Activated naive CD8-positive, alpha-beta T cell treated with anti-CD3 and anti-CD28 coated beads, Interleukin-2, amount 50 U/mL, for 24 hours (primary cell): ENCODE measurements at places on chromosomes 3 and 15.

GRCh38 chr3:194364652-194365434, 4.7 kb downstream of the LRRC15 start:
- no peak overlapping the region for H3K4me3 ChIP-seq
- H3K36me3 ChIP-seq, result no peaks in the 10 kb centered on the region
- H3K4me1 ChIP-seq, result no peaks in the 10 kb centered on the region
- no peak for DNase-seq
- H3K27ac ChIP-seq, result no peak overlapping the region

GRCh38 chr3:132723024-132723950, 1.1 kb upstream of the NPHP3 start:
- no peak for DNase-seq
- H3K27ac ChIP-seq, result peak overlapping the region; percentile 19
- H3K4me3 ChIP-seq, result peak overlapping the region; percentile 85
- peaks cover 3% of the 10 kb centered on the region for H3K27me3 ChIP-seq
- H3K4me1 ChIP-seq, result peaks cover 38% of the 10 kb centered on the region
- H3K36me3 ChIP-seq, result peaks cover 9% of the 10 kb centered on the region

DNA sequence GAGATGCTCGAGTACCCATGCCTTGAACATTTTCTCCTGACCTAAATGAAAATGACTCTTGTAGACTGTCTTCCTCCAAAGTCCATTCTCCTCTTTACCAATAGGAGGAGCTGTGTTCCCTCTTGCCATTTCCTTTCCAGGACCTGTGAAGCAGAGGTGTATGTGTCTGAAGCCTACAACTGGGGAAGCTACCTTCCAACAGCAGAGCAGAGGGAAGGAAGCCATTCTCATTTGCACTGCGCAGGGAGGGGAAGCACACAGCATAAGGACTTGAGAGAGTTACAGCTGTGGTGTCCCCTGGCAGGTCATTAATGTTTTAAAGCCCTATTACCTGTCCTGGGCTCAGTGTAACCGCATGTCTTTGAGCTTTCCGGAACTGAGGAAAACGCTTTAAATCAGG, 38.7 kb downstream of the HSPBAP1 start:
- no peak for DNase-seq
- peaks cover 12% of the 10 kb centered on the region for H3K36me3 ChIP-seq
- no peak overlapping the region for H3K4me3 ChIP-seq
- no peaks in the 10 kb centered on the region for H3K4me1 ChIP-seq

DNA sequence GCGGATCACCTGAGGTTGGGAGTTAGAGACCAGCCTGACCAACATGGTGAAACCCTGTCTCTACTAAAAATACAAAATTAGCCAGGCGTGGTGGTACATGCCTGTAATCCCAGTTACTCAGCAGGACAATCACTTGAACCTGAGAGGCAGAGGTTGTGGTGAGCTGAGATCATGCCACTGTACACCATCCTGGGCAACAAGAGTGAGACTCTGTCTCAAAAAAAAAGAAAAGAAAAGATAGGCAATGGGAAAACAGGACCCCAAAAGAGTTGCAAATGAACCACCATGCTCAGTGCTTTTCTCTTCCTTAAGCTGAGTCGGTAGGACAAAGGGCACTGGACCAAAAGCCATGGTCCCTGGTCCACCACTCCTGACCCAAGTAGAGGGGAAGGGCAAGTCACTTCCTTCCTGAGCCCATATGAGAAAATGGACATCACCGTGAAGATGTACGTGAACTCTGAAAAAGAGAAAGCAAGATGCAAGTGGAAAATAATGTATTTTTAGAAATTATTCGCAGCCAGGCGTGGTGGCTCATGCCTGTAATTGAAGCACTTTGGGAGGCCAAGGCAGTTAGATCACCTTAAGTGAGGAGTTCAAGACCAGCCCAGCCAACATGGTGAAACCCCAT, 2.6 kb downstream of the ITGB5 start:
- H3K4me1 ChIP-seq, result peaks cover 8% of the 10 kb centered on the region
- no peak overlapping the region for H3K4me3 ChIP-seq

- no peak overlapping the region for H3K4me3 ChIP-seq
- H3K27ac ChIP-seq, result no peak overlapping the region
- H3K36me3 ChIP-seq, result no peaks in the 10 kb centered on the region
- peaks cover 4% of the 10 kb centered on the region for H3K4me1 ChIP-seq
Observed at GRCh38 chr3:113231827-113232253, 20.5 kb downstream of the BOC start.

- no peak overlapping the region for H3K27ac ChIP-seq
- no peak for DNase-seq
- H3K27me3 ChIP-seq, result no peaks in the 10 kb centered on the region
- H3K4me1 ChIP-seq, result no peaks in the 10 kb centered on the region
- H3K4me3 ChIP-seq, result no peak overlapping the region
- no peaks in the 10 kb centered on the region for H3K36me3 ChIP-seq
Observed at GRCh38 chr15:90287101-90287500, 21.6 kb downstream of the NGRN start.

- no peak overlapping the region for H3K27ac ChIP-seq
- no peak overlapping the region for H3K4me3 ChIP-seq
- no peaks in the 10 kb centered on the region for H3K27me3 ChIP-seq
- H3K36me3 ChIP-seq, result no peaks in the 10 kb centered on the region
Observed at GRCh38 chr15:78763796-78764241, 47.4 kb downstream of the ADAMTS7 start.

- H3K36me3 ChIP-seq, result no peaks in the 10 kb centered on the region
- peak; percentile 23 for DNase-seq
- peaks cover 18% of the 10 kb centered on the region for H3K27me3 ChIP-seq
- H3K4me3 ChIP-seq, result peak overlapping the region; percentile 63
- H3K4me1 ChIP-seq, result peaks cover 14% of the 10 kb centered on the region
Observed at GRCh38 chr3:124834723-124835718, 52.1 kb downstream of the ITGB5 start.

GRCh38 chr3:189780546-189781270, 149.5 kb downstream of the TP63 start:
- no peak overlapping the region for H3K27ac ChIP-seq
- H3K4me1 ChIP-seq, result peaks cover 3% of the 10 kb centered on the region
- no peaks in the 10 kb centered on the region for H3K27me3 ChIP-seq
- DNase-seq, result no peak
- H3K4me3 ChIP-seq, result no peak overlapping the region

GRCh38 chr15:66027268-66027805, 158.0 kb downstream of the RAB11A start:
- DNase-seq, result no peak
- H3K4me1 ChIP-seq, result no peaks in the 10 kb centered on the region
- H3K27ac ChIP-seq, result no peak overlapping the region
- no peak overlapping the region for H3K4me3 ChIP-seq

DNA sequence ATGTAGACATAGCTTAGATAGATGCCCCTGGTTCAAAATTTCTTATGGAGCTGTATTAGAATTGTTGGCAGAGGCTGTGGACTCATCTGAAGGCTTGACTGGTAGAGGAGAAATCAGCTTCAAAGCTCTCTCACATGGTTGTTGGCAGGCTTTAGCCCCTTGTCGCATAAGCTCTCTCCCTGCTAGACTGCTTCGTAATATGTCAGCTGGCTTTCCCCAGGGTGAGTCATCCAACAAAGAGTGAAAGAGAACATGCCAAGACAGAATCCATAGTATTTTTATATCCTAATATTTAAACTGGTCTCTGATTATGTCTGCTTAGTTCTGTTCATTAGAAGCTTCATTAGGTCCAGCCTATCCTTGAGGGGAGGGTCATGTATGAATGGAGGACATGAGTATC, 427.4 kb upstream of the NAALADL2 start:
- no peak overlapping the region for H3K27ac ChIP-seq
- no peaks in the 10 kb centered on the region for H3K4me1 ChIP-seq
- H3K36me3 ChIP-seq, result no peaks in the 10 kb centered on the region
- H3K4me3 ChIP-seq, result no peak overlapping the region

DNA sequence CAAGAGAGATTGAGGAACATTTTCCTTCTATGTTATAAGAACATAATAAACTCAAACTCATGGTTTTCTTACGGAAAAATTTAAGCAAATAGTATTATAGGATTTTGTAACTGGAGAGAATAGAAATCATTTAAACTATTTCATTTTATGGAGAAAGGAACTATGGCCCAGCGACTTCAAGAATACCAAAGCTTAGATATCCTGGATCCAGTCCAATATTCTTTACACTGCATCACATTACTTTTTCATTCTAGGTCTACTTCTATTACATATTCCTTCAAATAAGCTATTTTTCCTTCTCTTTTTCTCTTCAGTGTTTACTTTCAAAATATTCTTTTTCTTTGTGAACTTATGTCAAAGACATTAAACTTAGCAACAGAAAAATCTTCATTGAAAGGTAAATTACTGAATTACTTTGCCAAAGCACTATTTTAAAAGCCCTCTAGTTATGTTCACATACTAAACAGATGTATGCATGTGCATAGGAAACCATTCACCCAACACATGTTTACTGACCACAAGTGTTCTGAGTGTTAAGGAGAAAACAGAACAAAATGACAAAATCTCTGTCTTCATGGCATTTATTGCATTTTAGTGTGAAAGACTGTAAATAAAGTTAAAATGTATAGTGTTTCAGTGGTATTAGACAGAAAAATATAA, 20.4 kb downstream of the KPNA4 start:
- no peak overlapping the region for H3K4me3 ChIP-seq
- H3K27me3 ChIP-seq, result no peaks in the 10 kb centered on the region
- no peak overlapping the region for H3K27ac ChIP-seq
- peaks cover 33% of the 10 kb centered on the region for H3K36me3 ChIP-seq
- DNase-seq, result no peak

- no peak overlapping the region for H3K4me3 ChIP-seq
- no peak overlapping the region for H3K27ac ChIP-seq
- H3K36me3 ChIP-seq, result no peaks in the 10 kb centered on the region
Observed at GRCh38 chr15:60486742-60487141, 7.8 kb upstream of the ICE2 start.

GRCh38 chr3:100333970-100334487, 528 bp upstream of the NIT2 start:
- DNase-seq, result no peak
- H3K4me3 ChIP-seq, result peak overlapping the region; percentile 98
- H3K36me3 ChIP-seq, result peaks cover 10% of the 10 kb centered on the region

DNA sequence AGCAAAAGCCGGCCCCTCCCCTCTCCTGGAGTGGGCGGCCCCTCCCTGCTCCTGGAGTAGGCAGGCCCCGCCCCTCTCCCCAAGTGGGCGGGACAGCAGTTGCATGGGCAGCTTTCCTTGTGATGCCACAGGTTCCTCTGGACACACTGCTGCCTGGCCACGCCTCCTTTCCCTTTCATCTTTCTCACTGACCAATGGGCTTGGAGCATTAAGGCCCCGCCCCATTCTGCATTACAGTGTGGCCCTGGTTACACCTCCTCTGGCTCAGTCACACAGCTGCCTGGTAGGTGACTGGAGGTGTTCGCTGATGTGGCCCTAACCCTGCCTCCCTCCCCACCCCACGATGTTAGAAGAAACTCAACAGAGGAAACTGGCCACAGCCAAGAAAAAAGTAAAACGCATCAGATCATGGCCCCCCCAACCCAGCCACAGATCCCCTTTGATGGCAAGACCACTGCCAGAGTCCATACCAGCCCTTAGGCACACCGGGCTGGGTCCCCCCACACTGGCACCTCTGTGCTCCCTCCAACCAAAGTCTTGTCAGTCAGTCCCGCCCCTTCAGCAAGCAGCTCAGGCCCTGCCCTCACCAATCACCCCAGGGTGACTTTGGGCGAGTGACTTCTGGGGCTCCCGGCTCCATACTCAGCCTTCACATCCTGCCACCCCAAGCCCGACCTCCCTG, 84.3 kb downstream of the ADAMTS7 start:
- no peak overlapping the region for H3K27ac ChIP-seq
- no peaks in the 10 kb centered on the region for H3K27me3 ChIP-seq
- H3K4me1 ChIP-seq, result no peaks in the 10 kb centered on the region
- H3K36me3 ChIP-seq, result no peaks in the 10 kb centered on the region

GRCh38 chr15:35167675-35168074, 82.6 kb upstream of the NANOGP8 start:
- H3K4me1 ChIP-seq, result no peaks in the 10 kb centered on the region
- no peak overlapping the region for H3K27ac ChIP-seq
- H3K27me3 ChIP-seq, result no peaks in the 10 kb centered on the region
- no peak for DNase-seq

DNA sequence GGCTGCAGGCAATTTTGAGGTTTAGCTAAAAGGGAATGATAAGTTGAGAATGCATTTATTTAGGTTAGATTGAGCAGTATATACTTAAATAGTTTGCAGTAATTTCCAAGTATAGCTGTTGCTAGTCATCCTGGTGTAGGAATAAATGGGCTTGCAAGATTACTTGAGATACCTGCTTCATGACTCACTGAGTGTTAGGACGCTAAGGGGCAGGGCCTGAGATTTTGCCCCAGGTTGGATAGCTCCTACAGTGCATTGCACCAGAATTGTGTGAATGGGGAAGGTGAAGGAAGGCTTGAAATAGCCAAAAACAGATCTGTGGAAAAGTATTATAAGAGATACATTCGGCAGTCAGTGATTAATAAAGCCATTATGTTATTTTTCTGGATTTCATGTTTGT, 72.8 kb downstream of the KCNH8 start:
- no peak overlapping the region for H3K27ac ChIP-seq
- no peak for DNase-seq
- H3K4me3 ChIP-seq, result no peak overlapping the region
- H3K4me1 ChIP-seq, result no peaks in the 10 kb centered on the region
- no peaks in the 10 kb centered on the region for H3K27me3 ChIP-seq
- no peaks in the 10 kb centered on the region for H3K36me3 ChIP-seq

DNA sequence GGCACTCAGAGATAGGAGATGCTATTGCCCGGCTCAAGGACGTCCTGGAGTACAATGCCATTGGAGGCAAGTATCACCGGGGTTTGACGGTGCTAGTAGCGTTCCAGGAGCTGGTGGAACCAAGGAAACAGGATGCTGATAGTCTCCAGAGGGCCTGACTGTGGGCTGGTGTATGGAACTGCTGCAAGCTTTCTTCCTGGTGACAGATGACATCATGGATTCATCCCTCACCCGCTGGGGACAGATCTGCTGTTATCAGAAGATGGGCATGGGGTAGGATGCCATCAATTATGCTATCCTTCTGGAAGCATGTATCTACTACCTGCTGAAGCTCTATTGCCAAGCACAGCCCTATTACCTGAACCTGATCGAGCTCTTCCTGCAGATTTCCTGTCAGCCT, 26.4 kb downstream of the BCL2A1 start:
- H3K36me3 ChIP-seq, result no peaks in the 10 kb centered on the region
- no peak overlapping the region for H3K27ac ChIP-seq
- H3K4me3 ChIP-seq, result no peak overlapping the region
- H3K4me1 ChIP-seq, result peaks cover 36% of the 10 kb centered on the region
- no peak for DNase-seq
